NCI-H187 treated with DMSO at 0.1 percent for 48 hours (cell line): ENCODE measurements at places on chromosomes 12 and 14.
A peak's percentile ranks its signal among the peaks of the same experiment; 100 is the strongest.

DNA sequence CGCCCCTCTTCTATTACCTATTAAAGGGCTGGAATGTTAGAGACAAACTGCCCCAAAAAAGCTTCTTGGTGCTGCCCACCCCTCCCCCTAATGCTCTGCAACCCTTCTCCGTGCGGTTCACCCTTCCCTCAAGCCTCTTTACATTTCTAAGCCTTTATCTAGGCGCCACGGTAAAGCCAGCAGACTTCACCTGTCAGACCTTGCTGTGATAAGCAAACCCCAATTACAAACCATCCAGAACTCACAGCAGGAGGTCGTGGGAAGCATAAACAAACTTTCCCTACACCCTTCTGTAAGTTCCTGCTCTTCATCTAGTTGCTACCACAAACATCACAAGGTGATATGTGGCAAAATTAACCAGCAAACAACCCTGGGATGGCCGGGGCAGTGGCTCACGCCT lies 56.8 kb downstream of the MOK start:
- no peak for DNase-seq

DNA sequence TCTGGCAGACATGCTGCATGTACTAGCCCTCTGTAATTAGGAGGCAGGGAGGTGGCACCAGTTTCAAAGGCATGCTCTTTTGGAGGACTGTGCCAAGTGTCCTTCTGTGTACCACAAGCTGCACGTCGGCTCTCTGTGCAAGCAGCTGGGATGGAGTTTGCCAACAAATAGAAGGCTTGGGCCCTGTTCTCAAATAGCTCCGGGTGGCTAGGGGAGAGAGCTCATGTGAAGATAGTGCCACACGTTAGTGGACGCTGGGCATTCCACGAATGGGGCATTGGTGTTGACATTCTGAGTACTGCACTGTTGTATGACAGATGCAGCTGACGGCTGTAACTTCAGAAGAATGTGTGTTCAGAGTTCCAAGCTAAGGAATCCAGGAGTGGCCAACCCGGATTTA lies 4.4 kb downstream of the AACS start:
- no peak for DNase-seq

DNA sequence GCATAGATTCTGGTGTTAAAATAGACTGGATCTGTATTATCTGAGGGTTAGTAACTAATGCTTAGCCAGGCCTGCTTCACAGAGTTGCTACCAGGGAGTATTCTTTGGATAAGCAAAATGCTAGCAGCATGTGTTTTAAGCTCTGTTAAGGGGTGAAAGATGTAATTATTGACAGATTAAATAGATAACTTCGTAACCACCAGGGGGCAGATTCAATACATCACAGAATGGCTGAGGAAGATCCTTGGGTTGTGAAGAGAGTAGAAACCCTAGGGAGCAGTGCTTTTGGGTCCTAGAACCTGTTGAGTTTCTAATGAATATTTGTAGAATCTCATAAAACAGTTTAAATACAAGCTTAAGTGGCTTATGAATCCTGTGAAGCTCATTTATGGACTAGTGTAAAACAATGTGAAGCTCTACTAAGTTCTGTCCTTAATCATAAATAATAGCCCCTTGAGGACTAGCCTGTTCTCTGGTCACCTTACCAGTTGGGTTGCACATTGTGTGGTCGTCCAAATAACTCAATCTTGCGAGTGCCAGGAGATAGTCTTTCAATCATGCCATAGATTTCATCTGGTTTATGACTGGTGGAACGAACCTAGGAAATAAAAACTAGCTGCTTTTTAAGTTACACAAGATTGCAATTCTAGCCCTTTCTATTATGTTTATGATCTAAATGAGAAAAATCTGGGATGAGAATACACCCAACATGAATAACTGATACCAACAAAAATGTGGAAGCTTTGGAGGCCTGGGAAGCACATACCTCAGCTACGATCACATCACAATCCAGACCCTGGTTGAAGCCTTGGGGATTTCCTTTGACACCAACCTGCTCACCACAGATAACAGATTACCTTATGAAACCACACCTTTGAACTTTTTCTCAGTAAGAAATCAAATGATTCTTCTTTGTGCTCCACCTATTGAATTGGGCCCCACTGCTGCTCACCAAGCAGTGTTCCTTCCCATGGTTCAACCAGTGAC lies 12.3 kb downstream of the METTL3 start:
- peak; percentile 31 for DNase-seq

DNA sequence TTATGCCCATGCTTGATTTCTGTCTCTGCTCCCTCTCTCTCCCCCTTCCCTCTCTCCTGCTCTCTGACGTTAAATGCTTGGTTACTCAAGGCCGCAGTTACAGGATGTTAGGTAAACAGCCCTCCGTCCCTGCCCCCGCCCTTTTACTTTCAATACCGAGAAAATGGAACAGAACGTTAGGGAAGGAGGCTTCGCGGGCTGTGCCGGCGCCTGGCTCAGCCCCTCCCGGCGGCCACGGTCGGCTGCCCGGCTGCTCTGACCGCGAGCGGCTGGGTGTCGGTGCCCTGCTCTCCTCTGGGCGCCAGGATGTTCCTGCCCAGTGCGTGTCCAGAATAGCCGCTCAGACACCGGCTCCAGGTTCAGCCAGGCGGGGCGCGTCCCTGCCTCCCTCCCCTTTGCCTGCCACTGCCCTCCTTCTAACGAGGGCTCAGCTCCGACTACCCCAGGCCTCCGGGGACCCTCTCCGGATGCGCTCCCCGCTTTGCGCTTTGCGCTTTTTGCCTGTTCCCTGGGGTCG lies 166.1 kb downstream of the ADCK1 start:
- peak; percentile 25 for DNase-seq

DNA sequence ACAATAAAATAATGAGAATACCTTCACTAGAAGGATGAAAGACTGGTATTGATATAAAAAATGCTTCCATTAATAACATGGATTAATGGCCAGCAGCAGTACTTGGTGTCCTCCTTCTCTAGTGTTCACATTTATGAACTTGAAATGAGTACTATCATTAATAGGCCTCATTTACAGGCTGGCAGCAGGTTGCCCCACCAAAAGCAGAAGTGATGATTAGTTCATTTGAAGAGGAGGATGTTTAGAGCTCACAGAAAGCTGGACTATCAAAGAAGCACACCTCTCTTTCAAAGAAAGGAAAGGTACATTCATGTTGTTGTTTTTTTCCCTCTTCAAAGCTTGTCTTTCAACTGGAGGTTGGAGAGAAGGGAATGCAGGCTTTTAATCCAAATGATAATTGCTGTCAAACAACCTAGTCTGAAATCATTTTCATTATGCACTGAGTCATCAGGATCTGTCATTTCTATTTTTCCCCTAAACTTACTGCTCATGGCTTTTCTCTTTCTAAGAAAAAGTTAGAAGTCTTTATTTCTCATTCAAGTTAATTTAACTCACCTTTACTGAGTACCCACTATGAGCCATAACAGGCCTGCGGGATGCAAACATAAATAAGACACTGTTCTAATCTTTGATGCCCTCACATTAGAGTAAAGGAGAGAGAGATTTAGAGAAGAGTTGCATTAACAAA lies 157.9 kb upstream of the GRIP1 start:
- DNase-seq: no peak

GRCh38 chr12:123075646-123076171 lies 75.2 kb downstream of the PITPNM2 start:
- no peak for DNase-seq

GRCh38 chr12:32901553-32901952 lies 5.0 kb upstream of the PKP2 start:
- no peak for DNase-seq

- DNase-seq: peak; percentile 67
These were observed 13.0 kb downstream of the PELI2 start for GRCh38 chr14:56131004-56131864.

GRCh38 chr12:76236640-76237039 lies 111.6 kb downstream of the BBS10 start:
- DNase-seq: no peak

GRCh38 chr12:13288501-13288900 lies 92.0 kb downstream of the EMP1 start:
- DNase-seq: no peak

GRCh38 chr12:22700106-22700505 lies 75.1 kb downstream of the ETNK1 start:
- DNase-seq: no peak

DNA sequence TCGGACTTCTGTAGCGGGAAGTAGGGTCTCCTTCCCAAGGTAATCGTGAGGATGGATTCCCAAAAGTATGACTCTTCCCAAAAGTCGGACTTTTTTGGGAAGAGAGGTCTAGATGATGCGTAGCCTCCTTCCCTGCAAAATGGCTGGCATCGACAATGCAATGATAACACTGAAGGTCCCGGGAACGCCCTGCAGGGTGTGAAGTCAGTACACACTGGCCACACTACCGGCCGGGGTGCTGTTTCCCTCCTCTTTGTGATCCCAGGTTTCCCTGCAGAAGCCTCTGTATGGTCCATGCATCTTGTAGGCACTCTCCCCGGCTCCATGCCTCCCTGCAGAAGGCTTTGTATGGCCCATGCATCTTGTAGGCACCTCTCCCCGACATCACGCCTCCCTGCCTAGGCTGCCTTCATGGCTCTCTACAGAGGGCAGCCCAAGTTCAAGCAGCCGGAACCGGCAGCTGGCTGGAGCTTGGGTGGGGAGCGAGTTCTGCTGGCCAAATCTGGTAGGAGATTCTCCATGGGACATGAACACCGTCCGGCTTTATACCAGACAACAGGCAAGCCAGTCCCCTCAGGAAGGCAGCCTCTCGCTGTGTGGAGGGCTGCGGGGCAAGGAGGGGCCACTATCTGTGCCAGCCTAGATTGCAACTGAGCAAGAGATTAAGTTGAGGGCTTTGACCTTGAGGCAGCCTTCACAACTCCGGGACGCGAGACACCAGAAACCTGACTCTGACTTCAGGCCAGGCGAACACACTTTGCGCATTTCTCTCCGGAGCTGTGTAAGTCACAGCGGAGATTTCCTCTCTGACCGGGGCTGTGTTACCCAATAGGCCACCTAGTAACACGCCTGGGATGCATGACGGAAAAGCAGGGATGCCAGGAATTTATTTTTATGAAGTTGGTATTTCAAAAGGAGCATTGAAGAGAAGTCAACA lies 23.5 kb downstream of the FZD10 start:
- DNase-seq: no peak

DNA sequence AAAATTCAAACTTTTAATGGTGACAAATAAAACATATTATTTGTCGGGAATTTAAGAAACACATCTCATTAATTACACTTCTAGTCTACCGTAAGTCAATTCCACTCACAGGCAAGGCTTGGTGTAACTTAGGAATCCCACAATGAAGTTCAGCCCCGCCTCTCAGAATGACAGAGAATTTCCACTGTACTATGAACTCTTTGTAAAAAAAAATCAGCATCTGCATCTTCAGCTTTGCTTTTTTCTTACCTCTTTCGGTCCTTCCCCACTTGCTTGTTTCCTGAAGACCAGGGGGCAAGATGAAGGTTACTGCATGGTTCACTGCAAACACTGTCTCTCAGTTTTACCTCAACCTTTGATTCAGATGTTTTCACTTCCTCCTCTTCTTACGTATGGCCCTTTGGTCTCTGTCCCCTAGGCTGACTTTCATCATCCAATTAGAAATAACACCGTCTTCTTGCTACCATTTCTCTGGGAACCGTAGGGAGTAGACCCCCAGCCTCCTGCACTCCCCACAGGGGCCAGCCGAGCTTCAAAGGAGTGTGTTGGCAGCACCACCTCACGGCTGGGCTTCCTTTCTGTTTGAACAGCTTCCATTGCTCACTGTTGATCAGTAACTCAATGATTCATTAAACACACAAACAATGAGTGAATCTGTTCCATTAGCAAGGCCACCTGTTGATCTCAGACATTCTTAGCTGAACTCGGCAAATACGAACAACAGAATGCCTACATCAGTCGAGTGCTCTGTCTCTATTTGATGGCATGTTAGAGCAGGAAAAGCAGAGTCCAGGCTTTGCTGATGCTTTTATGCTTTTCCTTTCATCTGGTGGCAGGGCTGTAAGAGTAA lies 343.0 kb downstream of the BMP4 start:
- DNase-seq: peak; percentile 33

GRCh38 chr14:53022593-53022992 lies 71.7 kb upstream of the FERMT2 start:
- no peak for DNase-seq

- no peak for DNase-seq
These were observed 462.0 kb downstream of the CCDC91 start for GRCh38 chr12:28652239-28652638.

- no peak for DNase-seq
These were observed 73.4 kb upstream of the ATP2B1 start for GRCh38 chr12:89781946-89782550.

GRCh38 chr14:39169541-39169900 lies 612 bp downstream of the TRAPPC6B start:
- DNase-seq: no peak

GRCh38 chr14:30872602-30873001 lies 1.8 kb upstream of the COCH start:
- DNase-seq: no peak

DNA sequence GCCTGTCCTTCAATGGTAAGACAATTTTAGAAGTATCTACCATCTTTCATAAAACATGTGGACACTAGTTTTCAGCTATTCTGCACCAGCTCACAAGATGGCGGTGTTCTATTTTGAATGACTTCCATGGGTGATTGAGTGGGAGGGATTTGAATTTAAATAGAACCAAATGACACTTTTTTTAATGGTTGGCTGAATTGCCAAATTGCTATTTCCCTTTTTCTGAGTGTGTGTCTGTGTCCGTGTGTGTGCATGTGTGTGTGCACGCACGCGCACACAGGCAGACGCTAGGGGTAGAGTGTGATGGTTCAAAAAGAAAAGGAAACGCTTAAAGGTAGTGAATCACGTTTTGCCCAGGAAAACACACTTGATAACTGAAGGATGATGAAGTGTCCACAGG lies 362.6 kb downstream of the DAD1 start:
- no peak for DNase-seq

DNA sequence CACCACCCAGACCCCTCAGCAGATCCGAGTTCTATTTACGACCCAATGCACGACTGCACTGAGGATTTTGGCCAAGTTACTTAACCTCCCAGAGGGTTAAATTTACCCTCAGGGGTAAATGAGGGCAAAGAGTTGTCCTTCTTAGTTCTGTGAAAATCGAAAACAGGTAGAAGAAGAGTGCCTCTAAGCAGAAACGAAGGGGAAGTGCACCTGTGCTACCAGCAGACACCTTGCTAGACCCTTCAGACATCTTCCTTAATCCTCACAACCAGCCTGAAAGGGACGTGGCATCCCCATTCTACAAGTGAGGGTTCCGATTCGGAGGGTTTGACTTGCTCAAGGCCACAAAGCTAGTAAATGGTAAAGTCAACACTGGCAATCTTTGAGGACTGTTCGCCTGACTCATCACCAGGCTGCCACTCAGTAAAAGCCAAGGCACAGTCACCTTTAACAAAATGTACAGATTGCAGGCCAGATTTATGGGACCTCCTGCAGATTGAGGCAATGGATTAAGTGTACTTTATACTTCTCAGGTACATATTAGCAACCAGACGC lies 1.6 kb downstream of the GSG1 start:
- DNase-seq: peak; percentile 59
